ENCODE measurements at places on chromosomes 2 and 18.

DNA sequence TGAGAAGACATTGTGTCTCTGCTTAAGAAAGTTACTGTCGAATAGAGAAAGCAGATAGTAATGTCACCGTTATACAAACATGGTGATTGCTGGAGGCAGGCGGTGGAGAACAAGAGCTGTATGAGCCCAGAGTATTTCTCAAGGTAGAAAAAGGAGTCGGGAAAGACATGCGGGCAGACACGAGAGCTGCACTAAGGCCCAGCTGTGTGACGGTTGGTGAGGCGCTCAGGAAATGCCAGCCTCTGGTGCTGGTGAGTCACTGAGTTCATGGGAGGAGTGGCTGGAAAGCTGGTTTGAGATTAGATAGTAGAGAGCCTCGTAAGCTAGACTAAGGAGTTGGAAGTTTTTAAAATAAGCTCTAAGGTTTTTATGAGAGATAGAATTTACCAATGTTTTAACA, 390.9 kb upstream of the TRIB2 start:
- DNase-seq: no peak

DNA sequence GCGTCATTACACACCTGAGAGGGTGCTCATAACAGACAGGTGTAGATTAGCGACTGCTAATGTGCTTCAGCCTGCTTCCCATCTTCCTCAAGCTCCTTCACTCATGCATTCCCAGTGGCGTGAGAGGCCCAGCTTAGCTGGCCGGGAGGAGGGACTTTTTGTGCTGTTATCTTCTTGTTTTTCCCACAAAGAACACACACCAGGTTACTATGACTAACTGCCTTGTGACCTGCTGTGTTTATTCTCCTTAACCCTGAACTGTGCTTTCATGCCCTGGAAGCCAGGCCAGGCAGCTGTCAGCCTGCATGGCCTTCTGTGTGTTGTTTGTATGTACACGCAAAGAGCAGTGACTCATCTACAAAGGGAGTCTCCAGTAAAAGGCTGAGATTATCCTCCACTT, 143.8 kb downstream of the PIEZO2 start:
- no peak for DNase-seq

GRCh38 chr2:44271296-44271695, 4.0 kb upstream of the SLC3A1 start:
- no peak for DNase-seq

GRCh38 chr2:20595439-20596192, 55.3 kb downstream of the HS1BP3 start:
- no peak for DNase-seq

- no peak for DNase-seq
Measured at GRCh38 chr2:239381709-239382134, 19.1 kb downstream of the HDAC4 start.

DNA sequence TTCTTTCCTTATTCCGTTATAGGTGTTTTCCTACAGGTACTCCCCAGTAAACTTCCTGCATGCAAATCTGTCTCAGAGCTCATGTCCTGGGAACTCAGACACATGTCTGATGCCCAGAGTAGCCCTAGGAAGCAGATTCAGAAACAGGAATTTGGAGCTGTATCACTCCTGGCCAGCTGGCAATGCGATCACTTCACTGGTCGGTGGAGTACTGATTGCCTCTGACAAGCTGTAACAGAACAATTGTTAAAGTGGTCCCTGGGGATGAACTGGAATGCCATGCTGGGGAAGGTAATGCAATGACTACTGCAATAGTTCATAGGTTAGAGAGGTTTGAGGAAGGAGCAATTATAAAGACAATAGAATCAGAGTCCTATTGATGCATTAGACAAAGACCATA, 131.6 kb upstream of the DOCK10 start:
- no peak for DNase-seq

All from substantia nigra (tissue), 51 donors.